ENCODE measurements at places on chromosomes 6 and 20. TPM values are rescaled to one million over a fixed set of nuclear protein-coding genes. Genes with fewer than 3 reads are reported as not detected.

- no peak for DNase-seq
Measured at GRCh38 chr6:55410674-55411073, 83.4 kb downstream of the GFRAL start.

ME1 gene
- 19.9 TPM for total RNA-seq

GRCh38 chr6:127972815-127973214, 72.0 kb upstream of the THEMIS start:
- peak; percentile 3 for DNase-seq

SIRPB1 gene
- total RNA-seq: 0.11 TPM

DNA sequence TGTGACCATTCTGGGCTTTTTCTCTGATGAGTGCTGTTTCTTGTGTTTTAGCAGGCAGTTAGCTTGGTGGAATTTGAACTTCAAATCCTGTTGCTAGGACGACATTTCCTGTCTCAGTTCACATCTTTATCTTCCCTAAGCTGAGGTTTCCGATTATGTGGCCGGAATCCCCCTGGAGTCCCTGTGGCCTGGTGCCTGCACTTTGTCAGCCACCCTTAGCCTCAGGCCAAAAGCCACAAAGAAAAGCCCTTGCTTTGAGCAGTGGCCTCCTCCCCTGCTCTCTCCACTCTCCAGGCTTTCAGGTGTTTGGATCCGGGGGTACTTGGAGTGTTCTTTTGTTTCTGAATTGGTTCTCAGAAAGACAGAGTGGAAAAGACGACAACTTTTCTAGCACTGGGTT, 59.9 kb upstream of the PMEPA1 start:
- DNase-seq: peak; percentile 53

GRCh38 chr20:4150070-4150441, 134.7 kb upstream of the RNF24 start:
- peak; percentile 70 for DNase-seq

DNA sequence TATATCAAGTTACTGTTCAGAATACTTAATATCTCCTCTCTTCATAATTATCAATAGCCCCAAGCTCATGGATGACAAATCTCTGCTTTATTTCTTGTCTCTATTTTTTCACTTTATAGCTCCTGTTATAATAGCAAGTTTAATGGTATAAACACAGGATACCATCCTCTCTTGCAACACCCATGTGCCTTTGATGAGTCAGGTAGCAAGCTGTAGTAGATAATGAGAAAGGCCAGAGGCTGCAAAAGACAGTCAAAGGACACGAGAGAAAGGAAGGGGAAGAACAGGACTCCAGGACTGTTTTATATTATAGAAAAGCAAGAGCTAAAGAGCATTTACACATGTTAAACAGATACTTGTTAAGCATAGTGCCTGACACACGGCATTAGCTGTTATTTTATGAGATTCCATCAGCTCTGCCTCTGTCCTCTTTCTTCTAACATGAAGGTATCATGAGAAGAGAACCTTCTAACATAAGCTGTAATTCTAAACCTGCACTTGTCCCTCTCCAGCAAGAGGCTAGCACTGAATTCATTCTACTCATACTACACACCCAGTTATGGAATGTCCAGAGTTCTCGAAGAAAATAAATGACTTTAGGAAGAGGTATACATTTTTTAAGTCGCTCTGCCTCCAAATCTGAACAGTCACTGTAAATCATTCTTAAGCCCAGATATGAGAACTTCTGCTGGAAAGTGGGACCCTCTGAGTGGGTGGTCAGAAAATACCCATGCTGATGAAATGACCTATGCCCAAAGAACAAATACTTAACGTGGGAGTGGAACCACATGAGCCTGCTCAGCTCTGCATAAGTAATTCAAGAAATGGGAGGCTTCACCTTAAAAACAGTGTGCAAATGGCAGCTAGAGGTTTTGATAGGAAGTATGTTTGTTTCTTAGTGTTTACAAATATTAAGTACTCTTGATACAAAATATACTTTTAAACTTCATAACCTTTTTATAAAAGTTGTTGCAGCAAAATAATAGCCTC, 45.0 kb downstream of the NT5E start:
- no peak for DNase-seq

- DNase-seq: peak; percentile 82
Measured at GRCh38 chr6:148935705-148936435, 189.0 kb downstream of the UST start.

DNA sequence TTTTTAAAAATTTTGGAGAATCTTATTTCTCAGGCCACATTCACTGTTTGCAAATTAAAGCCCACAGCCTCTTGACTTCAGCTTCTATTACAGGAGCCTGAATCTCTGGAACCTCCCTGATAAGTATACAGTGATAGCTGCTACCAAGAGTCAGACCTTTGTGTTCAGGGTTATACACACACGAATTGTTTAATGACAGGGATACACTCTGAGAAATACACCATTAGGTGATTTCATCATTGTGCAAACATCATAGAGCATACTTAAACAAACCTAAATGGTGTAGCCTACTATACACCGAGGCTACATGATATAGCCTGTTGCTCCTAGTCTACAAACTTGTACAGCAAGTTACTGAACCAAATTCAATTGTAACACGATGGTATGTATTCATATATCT, 473.9 kb downstream of the PKHD1 start:
- no peak for DNase-seq

COL10A1 gene
- total RNA-seq: 0.17 TPM

SYCP2L gene
- not detected for total RNA-seq

DNA sequence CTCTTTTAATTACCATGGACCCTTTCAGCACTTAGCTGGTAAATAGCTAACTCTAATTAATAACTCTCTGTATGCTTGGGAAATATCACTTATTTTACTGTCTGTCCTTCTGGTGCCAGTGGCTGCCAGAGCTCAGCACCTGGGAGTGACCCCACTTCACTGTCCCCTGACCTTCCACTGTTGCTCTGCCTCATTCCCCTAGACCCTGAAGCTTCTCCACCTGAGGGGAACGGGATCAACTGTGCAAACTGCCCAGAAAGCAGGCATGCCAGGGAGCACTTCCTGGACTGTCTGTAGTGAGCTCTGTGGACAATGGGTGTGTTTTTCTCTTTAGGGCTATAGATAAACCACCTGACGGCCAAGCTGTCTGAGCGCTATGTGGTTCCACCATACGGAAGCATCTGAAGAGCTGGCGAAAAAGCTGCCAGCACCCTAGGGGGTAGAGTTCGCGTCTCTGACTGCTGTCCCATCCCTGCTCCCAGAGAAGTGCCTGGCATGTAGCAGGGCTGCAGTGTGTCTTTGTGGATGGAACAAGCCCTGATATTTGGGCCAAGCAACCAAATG, 106.3 kb upstream of the FOXA2 start:
- DNase-seq: no peak

GRCh38 chr6:71139249-71139648, 149.4 kb upstream of the OGFRL1 start:
- peak; percentile 89 for DNase-seq

SLC17A2 gene
- total RNA-seq: not detected

DNA sequence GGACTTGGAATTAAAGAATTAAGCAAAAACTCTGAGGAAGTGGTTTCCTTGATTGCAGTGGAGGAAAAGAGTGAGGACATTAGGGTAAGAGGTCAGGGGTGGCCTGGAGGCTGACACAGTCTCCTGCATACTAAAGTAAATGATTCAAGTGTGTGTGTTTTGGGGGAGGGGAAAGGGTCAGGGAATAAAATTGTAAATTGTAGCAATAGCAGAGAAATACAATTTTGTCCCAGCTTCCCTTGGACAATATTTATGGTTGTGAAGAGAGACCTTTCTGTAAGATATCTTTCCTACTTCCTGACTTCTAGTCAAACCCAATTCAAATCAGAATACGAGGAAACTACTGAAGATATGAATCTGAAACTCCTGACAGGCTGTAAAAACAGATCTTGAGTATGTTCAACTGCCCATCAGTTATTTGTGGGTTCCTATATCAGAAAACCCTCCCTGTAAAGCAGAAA, 143.4 kb upstream of the HMGN3 start:
- DNase-seq: no peak

TRERF1 gene
- total RNA-seq: 3.3 TPM

DNA sequence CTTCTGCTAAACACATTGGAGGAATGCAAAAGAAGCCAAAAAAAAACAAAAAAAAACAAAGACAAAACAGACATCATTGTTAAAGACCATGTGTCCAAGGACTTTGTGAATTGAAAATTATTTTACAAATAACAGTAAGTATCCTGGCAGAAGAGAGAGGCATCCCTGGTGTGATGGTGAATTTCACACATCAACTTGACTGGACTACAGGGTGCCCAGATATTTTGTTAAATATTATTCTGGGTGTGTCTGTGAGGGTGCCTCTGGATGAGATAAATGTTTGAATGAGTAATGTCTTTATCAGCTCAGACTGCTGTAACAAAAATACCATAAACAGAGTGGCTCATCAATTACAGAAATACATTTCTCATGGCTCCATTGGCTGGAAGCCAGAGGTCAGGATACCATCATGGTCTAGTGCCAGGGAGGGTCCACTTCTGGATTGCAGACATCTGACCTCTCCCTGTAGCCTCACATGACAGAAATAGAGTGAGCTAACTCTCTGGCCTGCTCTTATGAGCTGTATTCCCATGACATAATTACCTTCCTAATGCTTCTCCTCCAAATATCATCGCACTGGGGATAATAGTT, 12.2 kb upstream of the C6orf118 start:
- DNase-seq: no peak

MYLK2 gene
- total RNA-seq: 3.0 TPM

DNA sequence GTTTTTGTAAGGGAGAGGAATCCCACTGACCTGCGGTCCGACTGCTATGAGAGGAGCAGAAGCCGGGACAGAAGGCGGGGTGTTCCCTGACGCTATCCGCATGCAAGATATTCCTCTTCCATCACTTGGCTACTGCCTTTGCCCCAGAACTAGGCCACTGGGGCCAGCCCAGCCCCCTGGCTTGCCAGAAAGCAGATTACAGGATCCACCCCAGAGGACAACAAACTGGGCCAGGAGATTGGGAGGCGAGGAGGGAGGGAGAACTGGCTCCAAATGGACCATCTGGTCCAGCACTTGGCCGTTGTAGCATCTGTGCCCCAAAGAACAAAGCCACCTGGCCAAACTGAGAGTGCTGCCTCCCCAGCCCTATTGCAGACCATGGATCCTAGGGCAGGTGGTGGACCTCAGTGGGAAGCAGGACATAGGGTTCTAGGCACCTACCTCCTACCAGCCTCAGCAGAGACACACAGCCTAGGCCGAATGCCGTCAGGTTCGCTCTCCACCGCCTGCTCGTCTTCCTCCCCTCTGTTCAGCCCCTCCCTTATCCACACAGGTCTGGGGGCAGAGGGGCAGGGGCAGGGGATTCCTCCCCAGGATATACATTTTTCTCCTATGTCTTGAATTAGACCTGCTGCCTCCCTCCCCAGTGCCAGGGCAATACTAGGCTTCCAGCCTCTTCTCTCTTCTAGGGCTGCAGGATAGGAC, 4.0 kb downstream of the MDGA1 start:
- DNase-seq: no peak

TREML2 gene
- total RNA-seq: not detected

GGT7 gene
- 1.5 TPM for total RNA-seq

DNA sequence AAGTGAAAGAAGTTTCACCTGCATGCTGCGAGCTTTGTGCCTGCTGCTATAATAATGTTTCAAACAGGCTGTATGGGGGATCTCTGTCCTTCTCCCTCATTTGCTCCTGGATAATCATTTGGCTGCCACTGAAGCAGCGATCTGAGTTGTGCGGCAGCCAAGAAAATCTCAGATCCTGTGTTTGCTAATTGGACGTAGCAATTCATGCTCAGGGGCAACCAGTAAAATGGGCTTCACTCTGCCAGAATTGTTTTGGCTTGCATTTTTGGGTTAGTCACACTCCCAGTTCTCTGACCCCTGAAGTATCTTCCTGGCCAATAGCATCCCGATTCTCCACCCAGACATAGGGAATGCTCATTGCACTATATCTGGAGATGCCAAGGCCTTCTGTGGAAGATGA, 13.7 kb upstream of the STXBP5 start:
- no peak for DNase-seq

DNA sequence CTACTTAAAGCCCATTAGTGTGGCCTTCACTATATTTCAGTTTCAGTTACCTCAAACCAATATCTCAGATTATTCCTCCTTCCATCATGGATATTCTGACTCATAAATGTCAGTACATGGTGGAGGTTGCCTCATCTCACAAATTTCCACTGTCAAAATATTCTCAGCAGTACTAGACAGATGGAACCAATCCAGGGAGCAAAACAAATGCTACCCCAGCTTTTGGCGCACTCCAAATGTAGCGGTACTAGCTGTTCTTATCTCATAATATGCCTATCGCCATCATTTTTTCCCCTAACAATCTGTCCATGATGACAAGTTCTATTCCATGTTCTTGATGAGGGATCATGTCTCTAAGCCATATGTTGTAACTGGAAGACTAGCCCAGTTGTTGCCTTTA, 1026.1 kb downstream of the KIF16B start:
- DNase-seq: no peak

Data from Daoy (cell line).